Stimulated activated CD8-positive, alpha-beta memory T cell treated with anti-CD3 and anti-CD28 coated beads, Interleukin-4, amount 100 ng/mL, for 24 hours (primary cell): ENCODE measurements at places on chromosomes 2 and 18.
A peak's percentile ranks its signal among the peaks of the same experiment; 100 is the strongest.

DNA sequence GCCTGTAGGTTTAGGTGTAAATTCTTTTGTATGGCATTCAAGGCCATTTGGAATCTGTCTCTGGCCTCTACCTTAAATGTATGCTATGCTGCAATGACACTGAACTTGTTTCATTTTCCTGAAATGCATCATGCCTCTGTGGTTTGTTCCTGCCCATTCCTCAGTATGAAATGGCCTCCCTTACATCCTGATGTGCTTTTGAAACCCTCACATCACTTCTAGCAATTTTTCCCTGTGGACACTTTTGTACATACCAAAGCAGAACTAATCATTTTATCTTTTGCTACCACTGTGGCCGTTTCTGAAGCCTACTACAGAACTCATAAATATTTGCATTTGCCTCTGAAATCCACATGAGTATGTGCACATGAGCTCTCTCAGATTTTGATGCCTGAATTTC, 557.2 kb downstream of the ERBB4 start:
- no peak for DNase-seq

GRCh38 chr2:217162533-217162932, 302.7 kb upstream of the TNP1 start:
- peak; percentile 13 for DNase-seq

- no peak for DNase-seq
Observed at GRCh38 chr2:105320651-105321215, 8.8 kb downstream of the TGFBRAP1 start.

DNA sequence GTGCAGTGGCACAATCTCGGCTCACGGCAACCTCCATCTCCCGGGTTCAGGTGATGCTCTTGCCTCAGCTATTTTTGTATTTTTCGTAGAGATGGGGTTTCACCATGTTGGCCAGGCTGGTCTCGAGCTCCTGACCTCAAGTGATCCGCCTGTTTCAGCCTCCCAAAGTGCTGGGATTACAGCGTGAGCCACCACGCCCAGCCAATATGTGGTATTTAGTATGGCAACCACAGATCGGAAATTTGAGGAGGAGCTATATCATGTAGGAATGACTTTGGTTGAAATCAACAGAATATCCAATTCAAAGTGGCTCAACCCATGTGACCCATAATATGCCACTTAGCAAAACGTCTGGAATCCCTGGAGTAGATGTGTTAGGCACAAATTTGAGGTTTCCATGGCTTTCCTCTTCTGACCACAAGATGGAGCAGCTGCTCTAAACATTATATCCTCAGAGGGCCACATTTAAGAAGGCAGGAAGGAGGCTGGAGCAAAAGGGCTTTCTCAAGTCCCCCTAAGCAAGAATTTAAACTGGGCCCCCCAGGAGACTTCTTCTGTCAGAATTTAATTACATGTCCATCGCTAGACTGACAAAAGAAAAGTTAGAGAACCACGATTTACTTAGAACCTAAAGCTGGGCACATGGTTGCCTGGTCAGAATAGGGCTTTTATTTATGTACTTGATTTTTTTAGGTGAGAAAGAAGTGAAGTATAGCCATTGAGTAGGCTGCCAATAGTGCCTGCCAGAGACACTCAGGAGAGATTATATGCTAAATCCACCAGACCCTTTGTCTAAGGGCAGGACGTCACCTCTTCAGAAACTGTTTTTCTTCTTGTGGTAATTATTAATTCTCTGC, 49.6 kb upstream of the ITSN2 start:
- peak; percentile 1 for DNase-seq

DNA sequence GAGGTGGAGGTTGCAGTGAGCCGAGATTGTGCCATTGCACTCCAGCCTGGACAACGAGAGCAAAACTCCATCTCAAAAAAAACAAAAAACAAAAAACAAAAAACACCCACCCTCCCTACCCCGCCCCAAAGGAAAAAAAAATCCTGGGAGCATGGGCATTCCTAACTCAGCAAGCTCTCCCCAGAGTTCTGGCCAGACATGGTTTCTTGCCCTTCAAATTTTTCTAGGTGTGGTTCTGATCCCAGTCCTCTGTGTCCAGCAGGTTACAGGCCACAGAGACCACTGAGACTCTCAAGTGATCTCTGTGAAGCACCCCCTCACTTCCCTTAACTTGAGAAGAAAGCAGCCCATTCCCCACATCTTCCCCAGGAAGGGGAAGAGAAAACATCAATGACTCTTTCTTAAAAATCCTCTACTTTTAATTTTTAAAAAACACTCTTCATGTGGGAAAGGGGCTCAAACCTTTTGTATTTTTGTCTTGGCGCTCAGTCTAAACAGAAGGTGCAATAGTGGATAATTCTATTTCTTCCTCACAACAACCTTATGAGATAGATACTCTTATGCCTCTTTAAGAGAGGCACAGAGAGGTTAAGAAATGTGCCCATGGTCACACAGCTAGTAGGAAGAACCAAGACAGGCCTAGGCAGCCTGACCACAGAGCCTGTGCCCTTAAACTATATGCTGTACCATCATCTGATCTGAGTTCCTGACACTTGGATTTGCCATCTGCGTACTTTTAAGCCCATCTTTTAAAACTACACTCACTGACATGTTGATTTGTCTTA, 6.9 kb upstream of the KCNE4 start:
- DNase-seq: no peak

DNA sequence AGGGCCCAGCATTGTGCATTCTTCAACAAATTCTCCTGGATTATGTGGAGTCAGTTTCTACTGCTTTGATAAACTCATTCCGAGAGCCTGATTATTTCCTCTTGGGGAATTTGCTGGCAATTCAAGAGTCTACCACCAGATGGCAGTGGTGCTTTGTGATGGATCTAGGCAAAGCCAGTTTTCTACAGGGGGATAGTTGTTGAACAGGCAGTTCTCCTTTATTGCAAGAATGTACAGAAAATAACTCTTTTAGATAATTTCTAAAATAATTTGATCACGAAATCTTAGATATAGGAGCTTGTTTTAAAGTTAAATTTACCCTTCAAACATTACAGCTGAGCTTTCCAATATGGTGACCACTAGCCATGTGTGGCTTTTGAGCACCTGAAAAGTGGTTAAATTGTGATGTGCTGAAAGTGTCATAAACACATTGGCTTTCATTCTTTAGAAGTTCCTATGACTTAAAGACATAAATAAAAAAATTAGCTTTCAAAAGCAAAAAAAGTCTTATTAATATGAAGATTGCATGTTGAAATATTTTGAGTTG, 66.7 kb upstream of the HAAO start:
- peak; percentile 45 for DNase-seq

DNA sequence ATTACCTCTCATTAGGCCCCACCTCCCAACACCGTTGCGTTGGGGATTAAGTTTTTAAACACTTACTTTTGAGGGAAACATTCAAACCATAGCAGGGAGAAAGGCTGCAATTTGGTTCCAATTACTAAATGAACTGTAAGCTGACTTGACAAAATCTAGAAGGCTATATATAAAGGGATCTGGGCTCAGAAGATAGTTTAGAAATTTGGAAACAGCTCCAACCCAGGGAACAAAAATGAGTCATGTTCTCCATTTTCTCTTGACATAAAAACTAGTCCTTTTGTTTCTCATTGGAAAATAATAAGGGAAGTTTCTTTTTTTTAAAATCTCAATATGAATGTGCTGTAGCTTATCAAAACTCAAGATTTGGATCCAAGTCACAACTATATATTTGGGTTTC, 17.5 kb downstream of the MOGAT1 start:
- no peak for DNase-seq

- no peak for DNase-seq
Observed at GRCh38 chr2:172211512-172211911, 108.8 kb upstream of the DLX2 start.
